Activated CD8-positive, alpha-beta memory T cell treated with anti-CD3 and anti-CD28 coated beads for 48 hours (primary cell): ENCODE measurements at places on chromosomes 4 and X.

DNA sequence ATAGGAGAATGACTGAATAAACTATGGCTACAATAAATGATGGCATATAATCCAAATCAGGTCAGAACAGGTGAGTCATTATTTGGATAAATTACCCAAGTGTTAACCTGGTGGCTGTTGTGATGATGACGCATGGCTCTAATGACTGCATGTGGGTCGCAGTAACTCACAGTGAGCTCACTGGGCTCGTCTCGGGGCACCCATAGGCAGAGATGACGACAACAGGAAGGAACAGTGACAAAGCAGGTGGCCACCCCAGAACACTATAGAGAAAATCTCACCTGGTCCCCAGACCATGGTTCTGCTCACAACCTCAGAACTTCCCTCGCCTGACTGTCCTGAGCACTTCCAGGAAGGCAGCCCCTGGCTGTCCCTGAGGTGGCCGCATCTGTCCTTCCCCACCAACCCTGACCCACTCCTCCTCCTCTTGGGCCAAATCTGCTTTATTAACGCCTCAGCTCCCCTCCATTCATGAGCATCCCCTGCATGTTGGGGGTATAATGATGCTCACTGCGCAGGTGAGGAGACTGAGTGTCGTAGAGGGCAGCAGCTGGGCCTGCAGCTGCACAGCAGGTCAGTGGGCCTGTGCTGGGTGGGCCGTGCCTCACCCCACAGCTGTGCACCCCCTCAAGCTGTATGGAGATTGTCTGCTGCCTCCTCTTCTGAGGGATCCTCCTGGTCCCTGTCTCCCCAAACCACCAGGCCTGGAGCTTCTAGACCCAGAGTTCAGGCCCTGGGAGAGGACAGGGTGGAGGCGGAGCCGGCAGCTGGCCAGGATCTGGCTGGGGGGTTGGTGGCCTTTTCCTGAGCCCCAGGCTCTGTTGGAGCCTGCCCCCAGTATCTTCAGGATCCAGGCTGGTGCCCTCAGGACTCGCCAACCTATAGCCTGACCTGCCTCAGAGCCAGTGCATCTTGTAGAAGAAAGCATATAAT lies 30.9 kb upstream of the FAM156A start:
- DNase-seq, result no peak

GRCh38 chr4:4308800-4309441 lies 18.9 kb downstream of the ZBTB49 start:
- DNase-seq, result no peak

DNA sequence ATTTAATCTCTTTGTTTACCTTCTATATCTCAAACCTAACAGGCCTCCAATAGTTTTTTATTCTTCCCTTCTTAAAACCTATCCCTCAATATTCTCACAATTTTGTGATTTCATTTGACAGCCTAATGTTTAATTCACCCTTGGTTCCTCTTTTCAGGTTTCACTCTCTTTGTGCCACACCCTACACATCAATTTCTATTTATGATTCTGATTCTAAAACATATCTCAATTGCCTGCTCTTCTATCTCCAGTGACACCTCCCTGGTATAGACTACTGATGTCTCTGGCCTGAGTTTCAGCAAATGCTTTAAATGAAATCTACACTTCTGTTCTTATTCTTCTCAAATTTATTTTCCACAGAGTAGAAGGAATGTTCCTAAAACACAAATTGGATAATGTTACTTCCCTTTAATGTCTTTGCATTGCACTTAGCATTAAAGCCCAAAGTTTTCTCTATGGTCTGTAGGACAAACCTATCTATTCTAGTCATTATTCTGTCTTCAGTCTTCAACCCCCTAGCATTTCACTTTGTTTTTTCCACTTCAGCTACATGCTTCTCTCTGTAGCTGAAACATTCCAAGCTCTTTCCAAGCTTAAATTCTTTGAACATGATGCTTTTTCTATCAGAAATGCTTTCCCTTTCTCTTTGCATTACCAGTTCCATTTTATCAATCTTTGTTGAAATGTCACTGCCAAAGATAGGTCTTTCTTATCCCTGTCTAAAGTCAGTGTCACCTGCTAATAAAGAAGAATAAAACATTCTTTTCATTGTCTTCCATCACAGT lies 622.0 kb downstream of the CENPC start:
- no peak for DNase-seq

DNA sequence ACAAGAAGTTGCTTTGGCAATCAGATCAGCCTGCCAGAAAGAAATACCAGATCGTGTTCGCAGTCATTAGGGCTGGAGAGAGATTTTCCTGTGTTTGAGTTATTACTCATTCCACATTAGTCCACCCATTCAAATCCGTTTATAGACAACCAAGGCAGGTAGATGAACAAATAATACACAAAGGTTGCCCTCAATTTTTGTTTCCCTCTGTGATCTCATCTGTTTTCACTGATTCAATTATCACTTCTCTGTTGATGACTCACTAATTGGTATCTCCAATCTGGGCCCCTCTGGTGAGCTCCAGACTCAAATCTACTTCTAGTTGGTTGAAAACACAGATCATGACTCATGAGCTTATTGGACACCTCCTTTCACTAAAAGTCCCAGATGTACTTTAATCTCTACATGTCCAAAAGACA lies 54.5 kb downstream of the CHM start:
- DNase-seq, result no peak

DNA sequence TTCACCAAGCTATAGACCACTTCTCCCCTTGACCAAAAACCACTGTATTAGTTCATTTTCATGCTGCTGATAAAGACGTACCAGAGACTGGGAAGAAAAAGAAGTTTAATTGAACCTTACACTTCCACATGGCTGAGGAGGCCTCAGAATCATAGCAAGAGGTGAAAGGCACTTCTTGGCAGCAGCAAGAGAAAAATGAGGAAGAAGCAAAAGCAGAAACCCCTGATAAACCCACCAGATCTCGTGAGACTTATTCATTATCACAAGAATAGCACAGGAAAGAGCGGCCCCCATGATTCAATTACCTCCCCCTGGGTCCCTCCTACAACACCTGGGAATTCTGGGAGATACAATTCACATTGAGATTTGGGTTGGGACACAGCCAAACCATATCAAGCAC lies 97.8 kb downstream of the DOCK11 start:
- no peak for DNase-seq

GRCh38 chr4:99847362-99847976 lies 30.8 kb downstream of the DAPP1 start:
- no peak for DNase-seq

GRCh38 chr4:167308876-167309275 lies 74.6 kb upstream of the SPOCK3 start:
- DNase-seq, result no peak

DNA sequence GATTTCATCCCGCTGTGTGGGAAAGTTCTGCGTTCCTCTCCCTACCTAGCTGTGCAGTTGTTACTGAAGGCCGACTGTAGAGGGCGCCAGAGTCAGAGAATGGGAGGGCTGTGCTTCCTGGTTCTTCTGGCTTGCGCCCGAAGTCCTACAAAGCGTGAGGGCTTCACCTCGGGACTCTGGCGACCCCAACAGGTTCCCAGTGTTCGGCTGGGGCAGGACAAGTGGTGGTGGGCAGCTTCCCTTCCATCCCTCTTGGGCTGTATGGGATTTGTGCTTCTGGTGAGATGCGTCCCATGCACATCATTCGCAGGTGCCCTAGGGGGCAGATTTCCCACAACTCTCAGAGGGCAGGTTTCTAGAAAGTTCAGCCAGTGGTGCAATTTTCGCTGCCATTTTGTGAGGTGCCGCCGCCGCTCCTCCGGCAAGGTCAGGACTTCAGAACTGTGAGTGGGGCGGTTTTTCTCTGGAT lies 27.3 kb downstream of the CT45A1 start:
- DNase-seq, result peak; percentile 34

DNA sequence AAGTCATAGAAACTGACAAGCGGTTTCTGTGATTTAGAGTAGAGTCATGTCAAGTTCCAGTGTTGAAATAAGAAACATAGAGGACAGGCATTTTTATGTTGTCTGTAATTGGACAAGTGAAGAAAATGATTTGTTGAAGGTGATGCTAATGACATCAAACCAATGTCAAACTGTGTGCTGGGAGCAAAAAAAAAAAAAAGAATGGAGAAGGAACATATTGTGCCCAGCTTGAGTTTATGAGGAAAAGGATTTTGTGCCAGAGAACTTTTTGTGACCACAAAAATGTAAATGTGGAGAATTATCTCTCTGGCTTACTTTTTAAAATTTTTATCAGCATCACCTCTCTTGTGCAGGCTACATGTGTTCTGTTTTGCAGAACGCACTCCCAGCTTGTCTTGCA lies 495.7 kb downstream of the RAPGEF2 start:
- DNase-seq, result no peak

DNA sequence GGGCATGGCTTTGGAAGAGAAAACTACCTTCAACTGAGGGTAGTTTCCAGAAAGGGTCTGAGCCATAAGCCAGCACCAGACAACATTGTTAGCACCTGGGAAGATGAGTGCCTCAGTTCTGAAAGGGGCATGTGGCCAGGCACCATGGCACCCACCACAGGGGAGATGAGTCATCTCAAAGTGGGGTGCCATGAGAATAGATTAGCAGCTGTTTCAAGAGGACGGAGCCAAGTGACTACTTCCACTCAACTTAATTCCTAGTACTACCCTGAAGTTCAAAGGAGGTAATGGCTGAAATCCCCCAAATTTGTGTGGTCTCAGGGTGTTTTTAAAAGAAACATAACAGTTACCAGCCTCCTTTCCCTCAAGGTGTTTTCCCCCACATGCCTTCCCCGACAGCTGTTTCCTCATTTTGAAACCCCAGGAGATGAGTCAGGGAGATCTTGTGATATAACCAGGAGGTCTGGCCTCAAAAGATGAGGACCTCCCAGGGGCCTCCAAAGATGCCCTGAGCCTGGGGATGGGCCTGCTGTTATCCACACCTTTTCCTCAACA lies 27.8 kb upstream of the FTHL17 start:
- no peak for DNase-seq

- DNase-seq, result no peak
Observed at GRCh38 chr4:134421734-134422133, 220.1 kb upstream of the PABPC4L start.

GRCh38 chrX:92230628-92231027 lies 451.5 kb downstream of the PCDH11X start:
- no peak for DNase-seq

DNA sequence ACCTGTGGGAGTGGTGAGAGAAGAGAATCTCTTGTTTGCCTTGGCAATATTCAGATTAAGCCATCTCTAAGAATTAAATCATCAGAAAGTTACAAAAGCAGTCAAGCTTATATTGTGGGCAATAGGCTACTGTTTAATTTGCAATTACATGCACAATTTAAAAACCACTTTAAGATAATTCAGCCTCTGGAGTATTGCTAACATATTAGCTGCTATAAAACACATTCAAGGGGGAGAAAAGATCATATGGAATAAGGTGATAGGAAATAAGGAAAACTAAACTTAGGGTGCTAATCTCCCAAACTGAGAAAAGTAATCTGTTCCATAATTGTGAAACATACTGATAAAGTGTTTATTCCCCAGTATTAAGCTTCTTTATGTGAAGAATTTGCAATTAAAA lies 103.9 kb downstream of the ARAP2 start:
- DNase-seq, result no peak

DNA sequence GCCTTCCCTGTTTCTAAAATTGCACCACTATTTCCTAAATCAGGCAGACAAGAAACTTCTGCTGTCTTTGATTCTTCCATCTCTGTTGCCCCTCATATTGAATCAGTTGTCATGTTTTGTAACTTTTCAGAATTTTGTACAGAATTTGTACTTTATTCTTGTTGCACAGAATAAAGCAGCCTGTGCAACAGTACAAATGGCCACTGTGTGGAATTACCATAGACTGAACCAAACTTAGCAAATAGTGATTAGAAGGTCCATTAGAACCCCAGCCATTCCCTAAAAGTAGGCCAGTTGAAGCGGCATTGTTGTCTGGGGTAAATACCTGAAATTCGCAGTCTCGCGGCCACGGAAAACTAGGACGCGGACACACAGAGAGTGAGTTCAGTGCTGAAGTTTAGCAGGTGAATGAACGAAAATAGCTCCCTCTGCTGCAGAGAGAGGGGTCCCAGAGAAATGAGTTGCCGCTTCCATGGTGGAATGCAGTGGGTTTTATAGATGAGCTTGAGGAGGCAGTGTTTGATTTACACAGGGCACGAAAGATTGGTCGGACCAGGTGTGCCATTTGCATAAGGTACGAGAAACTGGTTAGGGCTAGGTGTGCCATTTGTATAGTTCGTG lies 71.8 kb downstream of the C4orf33 start:
- no peak for DNase-seq

DNA sequence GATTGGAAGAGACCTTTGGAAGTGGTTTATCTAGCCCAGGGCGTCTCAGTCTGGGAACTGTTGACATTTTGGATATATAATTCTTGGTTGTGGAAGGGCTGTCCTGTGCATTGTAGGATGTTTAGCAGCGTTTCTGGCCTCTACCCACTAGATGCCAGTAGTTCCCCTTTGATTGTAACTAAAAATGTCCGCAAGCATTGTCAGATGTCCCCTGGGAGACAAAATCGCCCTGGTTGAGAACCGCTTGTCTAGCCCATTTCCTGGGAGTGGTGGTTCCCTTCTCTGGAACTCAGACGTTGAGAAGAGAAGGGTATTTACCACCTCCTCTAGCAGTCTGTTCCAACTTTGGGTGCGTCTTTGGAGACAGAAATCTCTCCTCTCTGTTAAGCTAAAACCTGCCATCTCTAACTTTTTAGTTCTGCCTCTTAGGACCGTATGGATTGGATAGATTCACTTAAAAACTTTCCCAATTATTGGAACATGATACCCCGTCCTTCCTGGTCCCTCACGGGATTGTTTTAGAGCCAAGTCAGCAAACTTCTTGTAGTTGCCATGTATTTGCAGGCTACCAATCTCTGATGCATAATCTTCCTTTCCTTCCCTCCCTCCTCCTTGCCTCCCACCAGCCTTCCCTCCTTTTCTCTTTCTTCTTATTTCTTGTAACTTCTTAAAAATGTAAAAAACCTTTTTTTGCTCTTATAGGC lies 13.9 kb downstream of the TMEM165 start:
- DNase-seq, result no peak

- no peak for DNase-seq
Observed at GRCh38 chr4:149765630-149766029, 50.0 kb downstream of the IQCM start.

DNA sequence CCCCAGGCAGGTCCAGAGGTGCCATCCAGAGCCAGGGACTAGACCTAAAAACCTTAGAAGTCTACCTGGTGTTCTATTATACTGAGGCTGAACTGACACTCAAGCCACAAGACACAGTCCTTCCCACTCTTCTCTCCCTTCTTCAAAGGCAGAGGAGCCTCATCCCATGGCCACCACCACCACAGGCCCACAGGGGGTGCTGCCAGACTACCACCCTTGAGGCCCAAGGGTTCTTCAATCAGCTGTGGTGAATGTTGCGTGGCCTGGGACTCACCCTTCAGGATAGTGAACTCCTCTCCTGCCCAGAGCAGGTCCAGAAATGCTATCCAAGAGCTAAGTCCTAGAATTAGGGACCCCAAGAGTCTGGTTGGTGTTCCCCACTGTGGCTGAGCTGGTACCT lies 17.5 kb upstream of the RFC1 start:
- no peak for DNase-seq
